ENCODE measurements at places on chromosomes 6 and 20. TPM values are rescaled to one million over a fixed set of nuclear protein-coding genes. Genes with fewer than 3 reads are reported as not detected.
A peak's percentile ranks its signal among the peaks of the same experiment; 100 is the strongest.

GRCh38 chr6:44020148-44020547 is 107.1 kb downstream of the MRPL14 start:
- H3K36me3 ChIP-seq = no peaks in the 10 kb centered on the region
- H3K4me3 ChIP-seq = no peak overlapping the region
- no peaks in the 10 kb centered on the region for H3K27me3 ChIP-seq
- no peak for DNase-seq
- H3K4me1 ChIP-seq = no peaks in the 10 kb centered on the region

Gene ANKRD66
- not detected for total RNA-seq

GRCh38 chr6:155079985-155080452 is 84.9 kb downstream of the TIAM2 start:
- peaks cover 2% of the 10 kb centered on the region for H3K27me3 ChIP-seq
- H3K4me1 ChIP-seq = peaks cover 12% of the 10 kb centered on the region
- no peak overlapping the region for H3K27ac ChIP-seq
- H3K36me3 ChIP-seq = no peaks in the 10 kb centered on the region
- no peak for DNase-seq

GRCh38 chr20:37680420-37680819 is 13.4 kb upstream of the CTNNBL1 start:
- H3K27me3 ChIP-seq = peaks cover 20% of the 10 kb centered on the region
- DNase-seq = no peak
- H3K27ac ChIP-seq = peak overlapping the region; percentile 15
- no peaks in the 10 kb centered on the region for H3K36me3 ChIP-seq

DNA sequence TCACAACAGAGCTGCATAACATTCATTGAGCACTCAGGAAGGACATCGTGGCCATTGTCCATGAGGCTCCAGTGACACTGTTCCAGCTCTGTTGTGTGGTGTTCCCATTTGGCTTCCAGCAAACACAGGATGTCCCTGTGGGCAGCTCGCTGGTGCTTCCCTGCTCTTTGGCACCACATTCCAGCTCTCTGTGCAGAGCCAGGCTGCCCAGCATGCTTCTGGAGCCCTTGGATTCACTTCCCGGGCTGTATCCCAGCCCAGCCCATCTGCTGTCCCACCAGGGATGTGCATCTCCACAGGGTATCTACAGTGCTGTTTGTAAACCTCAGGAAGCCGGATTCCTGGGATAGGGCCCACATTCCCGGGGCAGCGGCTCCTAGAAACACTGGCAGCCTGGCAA is 57.2 kb downstream of the CTCFL start:
- H3K36me3 ChIP-seq = no peaks in the 10 kb centered on the region
- H3K27ac ChIP-seq = no peak overlapping the region

- no peak overlapping the region for H3K27ac ChIP-seq
- H3K27me3 ChIP-seq = no peaks in the 10 kb centered on the region
- no peak for DNase-seq
- H3K4me1 ChIP-seq = peaks cover 56% of the 10 kb centered on the region
Observed at GRCh38 chr20:63952769-63953168, 3.4 kb downstream of the UCKL1 start.

- H3K27ac ChIP-seq = no peak overlapping the region
- H3K27me3 ChIP-seq = no peaks in the 10 kb centered on the region
- H3K4me1 ChIP-seq = no peaks in the 10 kb centered on the region
Observed at GRCh38 chr6:161168281-161168891, 105.5 kb downstream of the AGPAT4 start.

DNA sequence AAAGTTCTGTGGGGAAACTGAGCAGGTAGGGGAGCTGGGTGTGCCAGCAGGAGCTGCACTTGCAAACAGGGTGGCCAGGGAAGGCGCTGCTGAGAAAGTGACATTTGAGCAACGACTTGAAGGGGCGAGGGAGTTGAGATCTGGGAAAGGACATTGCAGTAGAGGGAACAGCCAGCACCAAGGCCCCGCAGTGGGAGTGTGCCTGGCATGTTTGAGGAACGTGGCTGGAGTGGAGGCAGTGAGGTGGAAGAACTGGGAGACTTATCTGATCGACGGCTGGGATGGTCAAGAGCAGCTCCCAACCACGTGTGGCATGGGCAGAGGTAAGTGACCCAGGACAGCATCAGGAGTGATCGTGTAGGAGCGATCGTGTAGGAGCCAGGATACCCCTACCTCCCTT is 77.3 kb downstream of the TOX2 start:
- no peaks in the 10 kb centered on the region for H3K36me3 ChIP-seq
- no peak for DNase-seq
- H3K27ac ChIP-seq = no peak overlapping the region
- no peak overlapping the region for H3K4me3 ChIP-seq

DNA sequence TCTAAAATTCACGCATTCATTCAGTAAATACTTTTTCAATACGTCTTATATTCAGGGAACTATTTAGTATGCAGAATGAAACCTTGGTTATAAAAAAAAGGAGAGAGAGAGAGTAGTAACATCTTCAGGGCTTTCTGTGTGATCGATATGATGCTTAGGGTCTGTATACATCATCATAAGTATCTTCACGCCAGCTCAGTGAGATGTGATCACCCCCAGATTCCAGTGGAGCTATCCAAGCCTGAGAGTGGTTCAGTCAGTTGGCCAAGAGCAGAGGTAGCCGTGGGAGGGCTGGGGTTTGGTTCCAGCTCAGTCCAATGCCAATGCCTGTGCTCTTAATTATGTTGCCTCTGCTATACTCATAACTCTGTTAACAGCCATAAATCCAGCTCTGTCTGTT is 8.6 kb downstream of the CD83 start:
- no peak overlapping the region for H3K27ac ChIP-seq
- H3K27me3 ChIP-seq = no peaks in the 10 kb centered on the region
- no peak for DNase-seq
- no peak overlapping the region for H3K4me3 ChIP-seq

Gene NR2E1
- not detected for total RNA-seq

DNA sequence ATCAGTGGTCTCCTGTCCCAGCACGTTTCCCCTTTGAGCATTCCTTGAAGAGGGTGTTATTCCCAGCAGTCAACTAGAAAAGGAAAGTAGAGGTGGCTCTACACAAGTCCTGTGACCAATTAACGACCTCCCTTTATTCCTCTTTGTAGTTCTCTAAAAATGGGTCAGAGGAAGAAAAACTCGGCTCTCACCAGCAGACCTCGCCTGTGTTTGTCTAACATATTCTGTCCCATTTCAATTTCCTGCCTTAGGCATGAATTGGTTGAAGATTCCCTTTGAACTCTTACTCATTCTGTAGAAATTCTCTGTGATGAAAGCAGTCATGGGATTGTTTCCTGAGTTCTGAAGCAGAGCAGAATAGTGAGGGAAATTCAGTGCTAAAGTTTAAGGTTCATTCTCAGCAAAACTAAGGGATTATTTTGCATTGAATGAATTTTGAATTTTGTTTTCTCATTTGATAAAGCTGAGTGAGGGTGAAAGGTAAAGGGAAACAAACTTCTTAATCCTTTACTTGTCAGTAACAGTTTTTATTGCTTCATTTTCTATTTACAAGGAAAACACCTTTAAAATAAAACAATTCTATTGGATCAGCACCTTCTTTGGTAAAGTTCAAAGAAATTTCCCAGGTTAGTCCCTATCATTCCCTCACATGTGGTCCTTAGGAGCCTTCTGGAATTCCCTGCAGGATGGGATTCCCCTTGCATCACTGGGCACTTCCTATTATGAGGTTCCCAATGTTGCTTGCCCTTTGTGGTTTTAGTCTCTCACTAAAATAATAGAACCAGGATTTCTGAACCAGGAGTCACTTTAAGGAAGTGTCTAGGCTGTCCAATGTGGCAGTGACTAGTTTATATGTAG is 105.8 kb downstream of the SLX4IP start:
- no peak overlapping the region for H3K4me3 ChIP-seq
- no peak for DNase-seq
- peaks cover 20% of the 10 kb centered on the region for H3K4me1 ChIP-seq

- peak overlapping the region; percentile 99 for H3K27ac ChIP-seq
- DNase-seq = peak; percentile 86
- peaks cover 61% of the 10 kb centered on the region for H3K4me1 ChIP-seq
Observed at GRCh38 chr6:33418690-33419291, 884 bp upstream of the CUTA start.

GRCh38 chr6:22732176-22732970 is 163.0 kb downstream of the HDGFL1 start:
- H3K4me3 ChIP-seq = no peak overlapping the region
- no peaks in the 10 kb centered on the region for H3K4me1 ChIP-seq
- no peak overlapping the region for H3K27ac ChIP-seq
- no peaks in the 10 kb centered on the region for H3K27me3 ChIP-seq
- no peaks in the 10 kb centered on the region for H3K36me3 ChIP-seq
- DNase-seq = no peak

DNA sequence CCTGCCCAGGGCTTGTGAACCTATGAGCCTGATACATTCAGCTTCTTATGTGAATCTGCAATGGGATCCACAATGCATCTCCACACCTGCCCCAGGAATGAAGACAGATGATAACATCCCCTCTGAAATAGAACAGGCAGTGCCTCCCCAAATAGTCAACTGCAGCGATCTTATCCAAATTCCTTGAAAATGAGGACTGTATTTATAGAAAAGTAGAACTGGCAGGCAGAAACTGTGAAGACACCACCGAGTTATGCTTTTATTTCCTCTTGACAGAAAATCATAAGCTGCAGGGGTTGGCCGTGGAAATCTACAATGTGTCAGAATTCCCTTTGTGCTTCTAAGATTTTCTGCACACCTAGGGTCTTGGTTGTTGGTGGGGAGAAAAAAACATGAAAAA is 270.3 kb downstream of the TBC1D7 start:
- H3K27ac ChIP-seq = no peak overlapping the region
- no peaks in the 10 kb centered on the region for H3K36me3 ChIP-seq
- H3K27me3 ChIP-seq = peaks cover 16% of the 10 kb centered on the region
- H3K4me1 ChIP-seq = no peaks in the 10 kb centered on the region
- DNase-seq = no peak
- no peak overlapping the region for H3K4me3 ChIP-seq

Measured in activated naive CD4-positive, alpha-beta T cell treated with anti-CD3 and anti-CD28 coated beads for 36 hours (primary cell).